ENCODE measurements at places on chromosomes 16 and 17. TPM values are rescaled to one million over a fixed set of nuclear protein-coding genes. Genes with fewer than 3 reads are reported as not detected.

The SPATA32 gene
- total RNA-seq, result not detected

The BCO1 gene
- under 0.01 TPM for total RNA-seq

The KRT36 gene
- not detected for total RNA-seq

The FBXO47 gene
- not detected for total RNA-seq

The MAPT gene
- under 0.01 TPM for total RNA-seq

The SHISA6 gene
- total RNA-seq, result not detected

DNA sequence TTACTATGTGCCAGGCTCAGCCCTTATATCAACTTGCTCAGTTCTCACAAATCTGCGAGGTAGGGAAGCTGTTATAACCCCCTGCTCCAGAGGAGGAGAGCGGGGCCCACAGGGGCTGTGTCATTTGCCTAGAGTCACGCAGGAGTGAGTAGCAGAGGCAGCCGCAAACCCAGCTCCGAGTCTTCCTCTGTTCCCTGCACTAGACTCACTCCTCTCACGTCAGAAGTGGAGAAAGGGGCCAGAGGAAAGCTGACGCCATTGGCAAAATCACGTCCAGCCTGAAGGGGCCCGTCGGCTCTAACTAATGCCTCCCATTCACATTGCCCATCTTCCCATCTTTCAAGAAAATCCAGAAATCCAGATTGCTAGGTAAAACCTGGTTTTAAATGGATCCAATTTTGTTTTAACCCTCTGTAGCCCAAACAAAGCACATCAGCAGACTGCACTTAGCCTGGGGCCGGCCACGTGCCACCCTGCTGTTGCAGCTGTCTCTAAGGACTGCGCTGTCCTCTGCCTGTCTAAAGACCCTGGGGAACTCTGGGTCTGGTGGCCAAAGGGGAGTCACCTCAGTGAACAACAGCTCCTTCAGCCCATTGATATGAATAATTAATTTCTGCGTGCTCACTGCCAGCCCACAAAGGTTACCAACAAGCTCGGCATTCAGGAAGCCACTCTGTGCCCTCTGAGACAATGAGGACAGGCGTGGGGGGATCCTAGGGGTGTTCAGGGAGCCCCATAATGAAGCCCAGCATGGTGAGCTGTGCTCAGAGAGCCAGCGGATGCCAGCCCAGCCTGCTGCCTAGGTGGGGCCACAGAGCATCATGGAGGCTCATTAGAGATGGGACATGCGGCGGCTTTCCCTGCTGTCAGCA lies 36.7 kb upstream of the ABR start:
- DNase-seq, result no peak

- DNase-seq, result no peak
Measured at GRCh38 chr17:69268543-69269014, 40.0 kb upstream of the ABCA10 start.

- DNase-seq, result no peak
Measured at GRCh38 chr17:2863204-2863603, 67.0 kb downstream of the RAP1GAP2 start.

- peak; percentile 62 for DNase-seq
Measured at GRCh38 chr17:309361-309888, 43.2 kb downstream of the RPH3AL start.

- no peak for DNase-seq
Measured at GRCh38 chr17:33288954-33289353, 4.1 kb downstream of the ASIC2 start.

DNA sequence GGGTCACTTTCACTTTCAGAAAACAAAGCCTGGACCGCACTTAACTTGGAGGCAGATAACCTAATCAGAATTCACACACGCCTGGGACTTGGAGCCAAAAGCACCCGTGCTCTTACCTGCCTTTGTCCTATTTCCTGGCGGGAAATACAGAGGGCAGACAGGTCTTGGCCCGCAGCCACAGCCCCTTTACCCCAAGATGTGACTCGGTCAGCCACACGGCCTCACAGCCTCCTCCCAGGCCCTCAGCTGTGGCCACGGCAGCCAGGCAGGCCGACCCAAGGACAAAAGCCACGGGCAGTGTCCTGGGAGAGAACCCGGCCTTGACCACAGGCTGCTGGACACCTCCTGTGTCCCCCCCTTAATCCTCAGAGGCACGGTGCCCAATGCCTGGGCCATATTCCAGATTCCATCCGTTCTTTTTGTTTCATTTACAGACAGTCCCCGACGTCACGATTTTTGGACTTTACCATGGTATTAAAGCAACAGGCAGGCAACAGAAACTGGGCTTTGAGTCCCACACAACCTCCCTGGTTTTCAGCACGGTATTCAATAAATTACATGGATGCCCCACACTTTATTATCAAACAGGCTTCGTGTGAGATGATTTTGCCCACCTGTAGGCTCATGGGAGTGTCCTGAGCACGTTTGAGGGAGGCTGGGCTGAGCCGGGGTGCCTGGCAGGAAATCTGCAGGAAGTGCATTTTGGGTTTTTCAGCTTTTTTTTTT lies 30.1 kb upstream of the GAA start:
- DNase-seq, result peak; percentile 97

DNA sequence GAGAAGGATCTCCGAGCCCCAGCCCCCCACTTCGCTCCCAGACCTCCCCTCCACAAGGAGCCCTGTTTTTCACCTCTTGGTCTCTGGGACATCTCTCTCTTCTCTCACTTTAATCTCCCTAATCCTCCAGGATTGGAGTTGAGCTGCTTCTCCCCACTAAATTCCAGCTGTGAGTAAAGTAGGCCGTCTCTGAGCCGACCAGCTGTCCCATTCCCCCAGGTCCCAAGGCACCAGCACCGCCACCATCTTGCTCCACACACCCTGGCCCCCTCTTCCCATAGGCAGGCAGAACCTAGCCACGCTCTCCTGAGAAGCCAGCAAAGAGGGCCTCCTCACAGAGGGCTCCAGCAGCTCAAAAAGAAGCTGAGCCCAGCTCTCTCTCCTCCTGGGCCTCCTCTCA lies 878 bp downstream of the DLG4 start:
- DNase-seq, result no peak

Data from lung microvascular endothelial cell (primary cell).